ENCODE measurements at places on chromosomes 12 and 14. TPM values are rescaled to one million over a fixed set of nuclear protein-coding genes. Genes with fewer than 3 reads are reported as not detected.

GRCh38 chr14:45135156-45135555 lies 574 bp upstream of the FANCM start:
- DNase-seq = no peak

DNA sequence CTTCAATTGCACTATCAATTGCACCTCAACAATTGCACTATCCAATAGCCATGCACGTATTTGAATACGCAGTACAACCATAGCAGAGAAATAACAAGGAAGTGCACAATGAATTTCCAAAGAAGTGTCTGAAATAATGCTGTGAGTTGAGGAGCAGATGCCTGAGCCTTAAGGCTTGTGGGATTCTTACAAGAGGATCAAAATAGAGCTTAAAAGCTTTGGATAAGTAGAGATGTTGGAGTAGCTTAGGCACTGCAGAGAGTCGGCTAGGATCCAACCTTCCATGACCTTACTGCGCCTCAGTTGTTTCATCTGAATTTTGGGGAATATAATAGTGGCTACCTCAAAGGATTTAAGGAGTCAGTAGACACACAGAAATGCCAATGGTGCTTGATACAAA lies 196.1 kb upstream of the FLRT2 start:
- no peak for DNase-seq

DNA sequence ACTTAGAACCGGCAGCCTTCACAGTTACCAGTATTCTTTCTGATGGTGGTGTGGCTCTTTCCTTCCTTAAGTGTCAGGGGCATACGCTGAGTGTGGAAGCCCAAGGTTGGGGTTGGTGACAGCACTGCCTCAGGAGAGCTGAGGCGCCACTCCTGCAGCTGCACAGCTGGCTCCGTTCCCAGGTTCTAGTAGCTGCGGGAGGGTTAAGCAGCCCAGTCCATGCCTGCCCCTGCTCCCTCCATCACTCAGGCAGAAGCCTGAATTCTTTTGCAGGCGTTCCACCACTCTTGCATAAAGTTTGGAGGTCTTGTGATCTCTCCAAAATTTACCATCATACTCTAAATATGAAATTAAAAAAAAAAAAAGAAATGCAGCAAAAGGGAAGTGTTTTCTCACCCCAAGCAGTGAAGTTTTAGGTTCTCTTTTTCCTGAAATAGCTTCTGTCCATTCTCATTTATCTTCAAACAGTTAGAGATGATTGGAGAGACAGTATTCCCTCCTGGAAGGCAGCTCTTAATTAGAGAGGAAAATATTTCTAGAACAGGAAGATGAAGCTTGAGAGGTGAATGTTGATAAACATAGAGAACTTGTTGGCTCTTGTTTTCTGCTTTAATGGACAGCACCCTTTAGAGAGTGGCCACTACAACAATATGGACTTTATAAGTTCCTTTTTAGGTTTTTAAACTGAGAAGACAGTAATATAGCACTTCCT lies 136.1 kb downstream of the FGD4 start:
- DNase-seq = no peak

DNA sequence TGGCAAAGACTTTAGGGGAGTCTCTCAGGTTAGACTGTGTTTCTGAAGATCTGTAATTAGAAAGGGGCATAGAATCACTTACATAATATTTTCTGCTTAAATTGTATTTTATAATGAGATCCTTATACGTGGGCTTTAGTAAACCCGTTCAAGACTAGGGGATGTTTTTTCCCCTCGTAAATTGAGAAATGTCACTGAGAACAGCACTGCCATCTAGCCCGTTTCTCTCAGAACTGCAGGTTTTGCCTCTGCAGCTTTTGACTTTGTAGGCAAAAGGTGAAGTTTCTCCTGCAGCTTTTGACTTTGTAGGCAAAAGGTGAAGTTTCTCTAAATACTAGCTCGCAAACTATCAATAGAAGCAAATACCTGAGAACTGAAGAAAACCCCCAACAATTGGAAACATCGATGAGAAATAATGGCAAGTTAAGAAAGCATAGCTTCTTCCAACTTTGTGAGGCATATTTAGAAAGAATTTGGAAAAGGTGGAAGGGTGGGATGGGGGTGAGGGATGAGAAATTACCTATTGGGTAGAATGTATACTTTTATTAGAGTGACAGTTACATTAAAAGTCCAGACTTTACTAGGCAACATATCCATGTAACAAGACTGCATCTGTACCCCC lies 9.9 kb upstream of the ASPG start:
- no peak for DNase-seq

DNA sequence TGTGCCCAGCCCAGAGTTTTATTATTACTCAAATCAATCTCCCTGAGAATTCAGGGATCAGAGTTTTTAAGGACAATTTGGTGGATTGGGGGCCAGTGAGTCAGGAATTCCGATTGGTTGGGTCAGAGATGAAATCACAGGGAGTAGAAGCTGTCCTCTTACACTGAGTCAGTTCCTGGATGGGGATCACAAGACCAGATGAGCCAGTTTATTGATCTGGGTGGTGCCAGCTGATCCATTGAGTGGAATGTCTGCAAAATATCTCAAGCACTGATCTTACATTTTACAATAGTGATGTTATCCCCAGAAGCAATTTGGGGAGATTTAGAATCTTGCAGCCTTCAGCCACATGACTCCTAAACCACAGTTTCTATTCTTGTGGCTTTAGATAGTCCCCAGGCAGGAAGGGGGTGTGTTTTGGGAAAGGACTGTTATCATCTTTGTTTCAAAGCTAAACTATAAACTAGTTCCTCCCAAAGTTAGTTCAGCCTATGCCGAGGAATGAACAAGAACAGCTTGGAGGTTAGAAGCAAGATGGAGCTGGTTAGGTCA lies 89.1 kb upstream of the CNOT2 start:
- DNase-seq = no peak

- DNase-seq = no peak
These were observed 34.8 kb downstream of the GCN1 start for GRCh38 chr12:120159509-120160237.

The CPSF6 gene
- total RNA-seq = 120 TPM
